ENCODE measurements at places on chromosomes 16 and 17. TPM values are rescaled to one million over a fixed set of nuclear protein-coding genes. Genes with fewer than 3 reads are reported as not detected.
A peak's percentile ranks its signal among the peaks of the same experiment; 100 is the strongest.

The CA7 gene
- total RNA-seq, result not detected

DNA sequence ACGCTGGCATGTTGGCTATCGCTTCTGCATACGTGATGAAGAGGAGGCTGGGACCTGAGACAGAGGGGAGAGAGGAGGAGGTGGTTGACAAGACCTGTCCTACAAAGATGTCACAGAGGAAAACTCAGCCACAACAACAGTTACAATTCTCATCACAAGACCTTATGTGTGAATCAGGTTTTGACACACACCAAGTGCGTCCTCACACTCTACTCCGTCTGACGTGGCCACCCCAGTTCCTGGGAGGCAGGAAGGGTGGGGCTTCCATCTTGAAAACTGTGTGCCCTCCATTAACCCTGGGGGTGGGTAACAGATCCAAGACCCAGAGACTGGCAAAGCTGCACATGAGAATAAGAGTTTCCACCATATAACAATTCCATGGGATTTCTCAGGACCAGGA is 24.1 kb downstream of the SLC6A4 start:
- H3K4me1 ChIP-seq, result no peaks in the 10 kb centered on the region
- H3K27me3 ChIP-seq, result peaks cover 2% of the 10 kb centered on the region
- no peak overlapping the region for H3K27ac ChIP-seq

The CCDC200 gene
- not detected for total RNA-seq

The SLC43A2 gene
- total RNA-seq, result 3.8 TPM

- H3K27me3 ChIP-seq, result no peaks in the 10 kb centered on the region
- peak; percentile 38 for DNase-seq
- peaks cover 79% of the 10 kb centered on the region for H3K4me1 ChIP-seq
- H3K4me3 ChIP-seq, result peak overlapping the region; percentile 87
- peak overlapping the region; percentile 79 for H3K27ac ChIP-seq
- peaks cover 23% of the 10 kb centered on the region for H3K36me3 ChIP-seq
Measured at GRCh38 chr16:2514333-2515179, 804 bp downstream of the ATP6V0C start.

- H3K27ac ChIP-seq, result no peak overlapping the region
- peaks cover 62% of the 10 kb centered on the region for H3K36me3 ChIP-seq
- no peak overlapping the region for H3K4me3 ChIP-seq
- peaks cover 31% of the 10 kb centered on the region for H3K4me1 ChIP-seq
- no peak for DNase-seq
- no peaks in the 10 kb centered on the region for H3K27me3 ChIP-seq
Measured at GRCh38 chr17:81918832-81919545, 1.0 kb upstream of the SIRT7 start.

DNA sequence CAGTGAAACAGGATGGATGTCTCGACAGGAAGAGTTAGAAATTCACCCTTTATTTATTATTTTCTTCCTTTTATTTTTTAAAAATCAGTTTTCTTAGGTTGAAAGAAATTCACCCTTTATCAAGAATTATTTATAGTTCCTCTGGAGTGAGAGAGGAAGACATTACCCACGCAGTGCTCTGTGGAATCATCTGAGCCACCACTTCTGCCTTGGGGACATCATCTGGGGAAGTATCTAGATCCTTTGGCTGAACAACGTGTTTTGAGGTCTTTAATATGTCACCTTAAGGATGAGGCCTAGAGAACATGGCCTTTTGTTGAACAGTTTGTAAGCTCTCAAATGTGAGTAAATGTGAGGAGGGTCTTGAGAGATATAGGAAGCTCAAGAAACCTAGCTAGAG is 183.3 kb downstream of the UTP18 start:
- H3K4me3 ChIP-seq, result no peak overlapping the region
- no peaks in the 10 kb centered on the region for H3K36me3 ChIP-seq
- no peak overlapping the region for H3K27ac ChIP-seq
- H3K4me1 ChIP-seq, result no peaks in the 10 kb centered on the region
- no peak for DNase-seq

DNA sequence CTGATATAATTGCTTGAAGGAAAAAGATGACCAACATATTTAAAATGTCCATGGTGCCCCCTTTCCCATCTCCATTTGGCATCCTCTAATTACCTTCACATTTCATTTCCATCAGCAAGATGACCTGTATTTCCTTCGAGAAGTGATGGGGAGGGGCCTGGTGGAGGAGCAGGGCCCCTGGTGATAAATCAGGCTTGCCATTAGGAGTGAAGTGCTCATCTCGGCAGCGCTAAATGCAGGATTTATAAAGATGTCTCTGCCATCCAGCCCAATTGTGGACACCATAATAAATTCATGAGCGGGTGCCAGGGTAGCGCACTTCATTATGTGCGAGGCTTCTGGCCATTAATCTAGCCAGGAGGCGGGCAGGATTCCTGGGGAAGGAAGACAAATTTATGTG is 101.5 kb upstream of the IRX6 start:
- no peaks in the 10 kb centered on the region for H3K36me3 ChIP-seq
- H3K27me3 ChIP-seq, result peaks cover 2% of the 10 kb centered on the region
- H3K4me1 ChIP-seq, result no peaks in the 10 kb centered on the region
- no peak overlapping the region for H3K4me3 ChIP-seq
- no peak for DNase-seq

The HOXB13 gene
- total RNA-seq, result under 0.01 TPM

- no peak for DNase-seq
- H3K27me3 ChIP-seq, result peaks cover 2% of the 10 kb centered on the region
- no peak overlapping the region for H3K4me3 ChIP-seq
- H3K27ac ChIP-seq, result no peak overlapping the region
Measured at GRCh38 chr16:12871784-12872183, 29.6 kb upstream of the SHISA9 start.

The CBX2 gene
- total RNA-seq, result 6.1 TPM

The SLC52A1 gene
- total RNA-seq, result 0.04 TPM

GRCh38 chr16:89134269-89134668 is 37.3 kb upstream of the CDH15 start:
- H3K4me1 ChIP-seq, result no peaks in the 10 kb centered on the region
- peaks cover 40% of the 10 kb centered on the region for H3K36me3 ChIP-seq
- H3K27me3 ChIP-seq, result no peaks in the 10 kb centered on the region
- H3K27ac ChIP-seq, result no peak overlapping the region
- DNase-seq, result no peak
- no peak overlapping the region for H3K4me3 ChIP-seq

- DNase-seq, result no peak
- no peak overlapping the region for H3K4me3 ChIP-seq
- peaks cover 10% of the 10 kb centered on the region for H3K27me3 ChIP-seq
- H3K27ac ChIP-seq, result no peak overlapping the region
Measured at GRCh38 chr17:19750020-19750572, 2.0 kb upstream of the ALDH3A1 start.
